ENCODE measurements at places on chromosomes 5 and 9.
A peak's percentile ranks its signal among the peaks of the same experiment; 100 is the strongest.

DNA sequence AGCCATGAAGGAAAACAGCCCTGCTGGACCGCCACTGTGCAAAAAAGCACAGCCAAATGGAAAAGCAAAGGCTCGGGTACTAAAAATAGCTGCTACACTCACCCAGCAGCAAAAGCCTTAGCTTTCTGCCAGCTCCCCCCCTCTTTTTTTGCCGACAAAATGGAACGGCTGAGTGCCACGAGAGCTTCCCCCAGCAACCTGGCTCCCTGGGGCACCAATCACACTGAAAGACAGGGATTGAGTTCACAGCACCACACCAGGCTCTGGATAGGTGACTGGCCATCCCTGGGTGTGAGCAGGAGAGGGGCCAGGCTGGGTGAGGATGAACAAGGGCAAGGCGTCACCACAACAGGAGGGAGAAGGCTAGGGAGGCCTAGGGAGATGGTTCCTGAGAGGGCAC is 66.7 kb downstream of the SIL1 start:
- no peak for DNase-seq

- DNase-seq = no peak
These were observed 17.5 kb upstream of the TMEFF1 start for GRCh38 chr9:100455470-100455869.

GRCh38 chr5:135641319-135641718 is 62.5 kb upstream of the CXCL14 start:
- DNase-seq = no peak

GRCh38 chr5:109707531-109707930 is 17.8 kb downstream of the MAN2A1 start:
- DNase-seq = no peak

DNA sequence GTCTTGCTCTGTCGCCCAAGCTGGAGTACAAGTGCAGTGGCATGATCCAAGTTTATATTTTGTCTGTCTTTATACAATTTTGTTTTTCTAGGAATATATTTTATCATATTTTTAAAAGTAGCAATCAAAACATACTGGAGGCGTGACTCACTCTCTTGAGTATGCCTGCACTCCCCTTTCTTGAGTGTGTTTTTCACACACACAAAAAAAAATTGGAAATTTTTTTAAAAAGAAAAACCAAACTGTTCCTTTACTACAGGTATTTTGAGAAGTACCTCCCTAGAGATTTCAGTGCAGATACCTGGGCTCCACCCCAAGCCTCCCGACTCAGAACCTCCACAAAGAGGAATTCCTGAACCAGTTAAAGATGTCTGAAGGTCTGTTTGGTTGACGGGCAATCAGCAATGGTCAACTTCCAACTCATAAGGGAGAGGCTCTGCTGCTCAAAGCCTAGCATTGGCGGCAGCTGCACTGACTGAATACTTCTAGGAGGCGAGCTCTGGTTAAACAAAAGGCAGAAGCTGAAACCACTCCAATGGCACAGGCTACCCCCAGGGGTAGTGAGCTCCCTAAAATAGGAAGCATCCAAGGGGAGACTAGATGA is 27.4 kb downstream of the PDE6A start:
- DNase-seq = no peak

- no peak for DNase-seq
These were observed 55.8 kb downstream of the ZNF354C start for GRCh38 chr5:179115845-179116524.

- no peak for DNase-seq
These were observed 45.2 kb downstream of the RNF180 start for GRCh38 chr5:64210866-64211265.

DNA sequence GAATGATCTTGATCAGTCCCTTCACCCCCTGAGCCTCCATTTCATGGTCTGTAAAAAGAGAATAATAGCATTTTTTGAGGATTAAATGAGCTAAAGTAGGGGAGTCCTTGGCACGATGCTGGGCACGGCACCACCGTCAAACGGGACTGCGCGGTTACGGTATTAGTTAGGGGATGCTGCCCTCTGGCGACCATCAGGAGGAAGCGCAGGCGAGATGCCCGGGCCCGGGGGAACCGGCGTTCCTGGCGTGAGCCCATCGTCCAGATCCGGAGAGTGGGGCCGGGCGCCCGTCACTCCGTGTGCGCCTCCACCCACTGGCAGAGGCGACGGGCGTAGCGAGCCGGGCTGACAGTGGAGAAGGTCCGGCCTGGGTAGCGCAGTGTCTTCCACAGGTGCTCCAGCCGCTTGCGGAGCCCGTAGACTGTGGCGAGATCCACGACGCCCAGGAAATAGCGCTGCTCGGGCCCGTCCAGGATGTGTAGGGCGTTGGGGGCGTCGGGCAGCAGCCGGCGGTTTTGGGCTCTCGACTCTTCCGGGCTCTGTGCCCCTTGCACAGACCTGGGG is 4.8 kb upstream of the ST6GALNAC4 start:
- DNase-seq = peak; percentile 72

DNA sequence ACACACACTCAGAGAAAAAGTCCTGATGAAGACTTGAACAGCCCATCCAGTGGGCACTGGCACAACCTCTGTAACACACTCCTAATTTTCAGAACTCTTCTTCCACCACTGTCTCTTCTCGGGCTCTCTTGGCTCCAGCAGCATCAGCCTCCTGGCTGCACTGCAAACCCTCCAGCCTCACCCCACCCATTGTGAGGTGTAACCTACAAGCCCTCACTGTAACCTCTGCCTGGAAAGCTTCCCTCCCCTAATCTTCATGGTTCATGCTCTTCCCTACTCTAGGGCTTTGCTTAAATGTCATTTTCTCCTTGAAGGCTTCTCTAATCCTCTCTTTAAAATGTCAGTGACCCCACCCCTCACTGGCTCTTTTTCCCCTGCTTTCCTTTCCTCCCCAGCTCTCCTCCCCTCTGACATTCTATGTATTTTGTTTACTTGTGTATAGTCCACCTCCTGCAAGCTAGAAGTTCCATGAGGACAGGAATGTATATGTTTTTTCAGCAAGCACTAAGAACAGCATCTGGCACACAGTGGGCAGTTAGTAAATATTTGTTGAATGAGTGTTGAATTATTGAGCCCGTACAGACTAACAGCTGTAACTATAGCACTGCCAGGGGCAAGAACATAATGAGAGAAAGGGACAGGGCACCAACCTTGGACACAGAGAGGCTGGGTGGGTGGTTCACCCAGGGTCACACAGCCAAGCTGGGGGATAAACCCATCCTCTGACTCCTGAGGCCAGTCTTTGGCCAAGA is 76.4 kb downstream of the ESM1 start:
- DNase-seq = no peak

DNA sequence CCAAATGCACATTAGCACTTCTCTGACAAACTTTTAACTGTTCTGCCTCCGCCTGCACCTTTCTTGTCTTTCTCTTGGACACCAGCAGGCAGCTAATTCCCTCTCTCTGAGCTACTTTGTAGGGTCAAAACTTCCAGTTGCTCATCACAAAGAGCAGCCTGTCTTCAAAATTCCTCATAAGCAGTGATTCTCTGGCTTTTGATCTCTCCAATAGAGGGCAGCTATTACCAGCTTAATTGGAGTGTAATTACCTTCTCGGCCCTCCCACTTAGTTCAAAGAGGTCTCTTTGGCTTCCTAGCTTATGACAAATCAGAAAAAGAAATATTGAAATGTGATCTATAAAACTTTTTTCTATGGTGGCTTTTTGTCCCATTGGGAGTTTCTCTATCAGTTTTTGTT is 43.6 kb upstream of the RAD23B start:
- no peak for DNase-seq

DNA sequence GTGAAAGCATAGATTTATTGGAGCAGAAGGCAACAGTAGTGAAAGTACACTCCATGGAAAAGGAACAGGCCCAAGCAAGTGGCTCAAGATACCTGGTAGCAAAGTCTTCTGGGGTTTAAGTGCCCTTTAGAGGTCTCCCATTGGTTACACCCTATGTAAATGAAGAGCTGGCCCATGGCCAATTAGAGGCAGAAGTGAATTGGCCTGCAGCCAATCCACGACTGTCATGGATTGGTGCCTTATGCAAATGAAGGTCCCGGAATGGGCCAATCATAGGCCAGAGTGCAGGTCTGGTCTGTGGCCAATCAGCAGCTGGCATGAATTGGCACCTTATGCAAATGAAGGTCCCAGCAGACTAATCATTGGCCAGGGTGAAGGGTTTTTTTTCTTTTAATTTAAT is 64.2 kb upstream of the PCSK5 start:
- no peak for DNase-seq

GRCh38 chr5:142170254-142170953 is 61.8 kb downstream of the NDFIP1 start:
- DNase-seq = no peak

DNA sequence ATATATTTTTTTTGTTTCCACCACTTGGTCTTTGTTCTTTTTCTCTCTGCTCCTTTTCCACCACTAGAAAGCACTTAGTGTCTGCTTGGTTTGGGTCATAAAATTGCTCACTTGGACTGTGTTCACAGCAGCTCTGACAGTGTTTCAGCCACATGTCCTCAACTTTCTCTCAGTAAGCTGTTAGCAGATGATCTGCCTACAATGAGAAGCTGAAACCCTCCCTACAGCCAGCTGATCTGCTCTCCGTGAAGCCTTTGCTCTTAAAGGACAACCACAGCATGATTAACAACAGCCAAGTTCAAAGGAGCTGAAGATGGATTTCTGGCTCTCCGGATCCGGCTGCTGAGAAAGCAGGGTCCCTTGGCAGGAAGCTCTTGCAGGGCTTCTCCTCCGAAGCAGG is 31.6 kb downstream of the PRLR start:
- DNase-seq = no peak

DNA sequence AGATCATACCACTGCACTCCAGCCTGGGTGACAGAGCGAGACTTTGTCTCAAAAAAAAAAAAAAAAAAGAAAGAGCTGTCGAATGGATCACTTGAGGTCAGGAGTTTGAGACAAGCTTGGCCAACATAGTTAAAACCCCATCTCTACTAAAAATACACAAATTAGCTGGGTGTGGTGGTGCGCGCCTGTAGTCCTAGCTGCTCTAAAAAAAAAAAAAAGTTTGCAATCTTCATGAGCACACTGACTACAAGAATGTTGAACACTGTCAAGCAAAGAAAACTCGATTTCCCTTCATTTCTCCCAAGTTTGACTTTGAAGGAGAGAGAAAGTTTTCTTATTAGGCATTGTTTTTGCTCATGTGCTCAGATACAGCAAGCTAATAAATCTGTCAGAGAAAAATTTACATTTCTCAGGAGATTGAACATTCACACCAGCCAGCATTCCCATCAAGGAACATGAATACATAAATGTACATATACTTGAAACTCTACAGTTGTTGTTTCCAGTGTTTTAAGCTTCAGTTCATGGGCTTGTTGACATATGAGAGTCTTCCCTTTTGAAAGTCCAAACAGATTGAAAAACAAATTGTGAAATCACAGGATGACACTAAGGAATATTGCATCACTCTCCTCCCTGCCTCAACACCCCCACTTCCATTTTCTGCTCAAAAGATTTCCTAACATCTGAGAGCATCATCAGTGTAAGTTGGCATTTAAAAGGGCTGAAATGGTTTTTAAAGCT is 81.8 kb downstream of the ARRDC3 start:
- DNase-seq = no peak

- DNase-seq = no peak
These were observed 246.6 kb downstream of the SLCO4C1 start for GRCh38 chr5:102049517-102049916.

- DNase-seq = no peak
These were observed 7.1 kb downstream of the CDKN2B start for GRCh38 chr9:22002038-22002437.

GRCh38 chr5:169702693-169703481 is 65.8 kb downstream of the DOCK2 start:
- DNase-seq = no peak

GRCh38 chr5:151063142-151063989 is 17.5 kb downstream of the TNIP1 start:
- DNase-seq = no peak

DNA sequence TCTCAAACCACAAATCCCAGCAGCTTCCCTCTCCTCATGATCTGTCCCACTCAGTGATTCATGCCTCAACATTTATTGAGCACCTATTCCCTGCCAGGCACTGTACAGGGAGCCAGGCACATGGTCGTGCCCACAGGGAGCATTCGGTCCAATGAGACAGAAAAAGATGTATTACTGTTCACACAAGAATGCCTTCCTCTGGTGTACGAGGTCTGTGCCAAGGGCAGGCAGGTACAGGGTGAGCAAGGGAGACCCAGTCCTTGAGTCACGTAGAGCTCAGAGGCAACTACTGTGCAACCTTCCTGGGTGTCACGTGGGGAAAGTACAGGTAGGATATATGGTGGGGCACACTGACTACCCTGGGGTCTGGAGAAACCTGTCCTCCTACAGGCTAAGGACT is 4.6 kb downstream of the CNTFR start:
- no peak for DNase-seq

- DNase-seq = no peak
These were observed 94.9 kb upstream of the GRHPR start for GRCh38 chr9:37327553-37327952.

- DNase-seq = no peak
These were observed 10.0 kb upstream of the HSPA9 start for GRCh38 chr5:138585157-138585556.

- DNase-seq = no peak
These were observed 561.2 kb upstream of the C9orf72 start for GRCh38 chr9:28134446-28134976.

DNA sequence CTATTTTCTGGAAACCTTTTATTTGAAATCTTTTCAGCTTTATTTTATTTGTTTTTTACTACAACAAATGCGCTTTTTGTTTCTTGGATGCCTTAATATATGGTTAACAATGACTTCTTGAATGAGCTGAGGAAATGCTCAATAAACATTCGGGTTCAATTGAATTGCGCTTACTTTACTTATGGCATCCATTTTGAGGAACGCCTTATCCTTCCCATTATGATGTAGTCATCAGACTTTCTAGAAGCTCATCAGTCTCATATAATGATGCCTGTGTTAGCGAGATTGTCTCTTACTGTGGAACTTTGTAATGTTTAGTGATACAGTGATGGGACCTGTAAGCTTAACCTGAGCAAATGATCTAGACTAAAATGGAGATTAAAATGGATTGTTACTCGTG is 916 bp downstream of the SHLD3 start:
- DNase-seq = no peak

- DNase-seq = no peak
These were observed 171.7 kb downstream of the MACROH2A1 start for GRCh38 chr5:135227064-135228022.

DNA sequence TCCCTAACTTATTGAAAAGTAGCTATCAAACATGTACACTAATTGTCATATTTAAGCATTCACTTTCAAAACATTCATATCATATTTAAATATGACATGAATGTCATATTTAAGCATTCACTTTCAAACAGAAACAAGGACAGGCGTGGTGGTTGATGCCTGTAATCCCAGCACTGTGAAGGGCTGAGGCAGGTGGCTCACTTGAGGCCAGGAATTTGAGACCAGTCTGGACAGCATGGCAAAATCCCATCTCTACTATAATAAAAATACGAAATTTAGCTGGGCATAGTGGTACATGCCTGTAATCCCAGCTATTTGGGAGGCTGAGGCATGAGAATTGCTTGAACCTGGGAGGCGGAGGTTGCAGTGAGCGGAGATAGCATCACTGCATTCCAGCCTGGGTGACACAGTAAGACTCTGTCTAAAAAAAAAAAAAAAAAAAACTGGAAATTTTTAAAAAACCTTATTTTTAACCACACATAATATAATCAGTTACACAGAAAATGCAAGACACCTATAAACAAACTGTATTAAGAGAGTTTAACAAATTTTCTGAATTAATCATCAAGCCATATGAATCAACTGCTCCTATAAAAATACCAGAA is 88.1 kb downstream of the LPAR1 start:
- DNase-seq = no peak

GRCh38 chr9:123541411-123541810 is 185.4 kb downstream of the CRB2 start:
- no peak for DNase-seq

- no peak for DNase-seq
These were observed 18.8 kb downstream of the ADAM19 start for GRCh38 chr5:157556615-157557418.
